HFFc6 (cell line): ENCODE measurements at places on chromosomes 2 and 18. TPM values are rescaled to one million over a fixed set of nuclear protein-coding genes. Genes with fewer than 3 reads are reported as not detected.

The DSG1 gene
- total RNA-seq, result not detected in 3 replicates

The SIGLEC15 gene
- total RNA-seq, result 0.39 and 0.63 TPM in 2 replicates

DNA sequence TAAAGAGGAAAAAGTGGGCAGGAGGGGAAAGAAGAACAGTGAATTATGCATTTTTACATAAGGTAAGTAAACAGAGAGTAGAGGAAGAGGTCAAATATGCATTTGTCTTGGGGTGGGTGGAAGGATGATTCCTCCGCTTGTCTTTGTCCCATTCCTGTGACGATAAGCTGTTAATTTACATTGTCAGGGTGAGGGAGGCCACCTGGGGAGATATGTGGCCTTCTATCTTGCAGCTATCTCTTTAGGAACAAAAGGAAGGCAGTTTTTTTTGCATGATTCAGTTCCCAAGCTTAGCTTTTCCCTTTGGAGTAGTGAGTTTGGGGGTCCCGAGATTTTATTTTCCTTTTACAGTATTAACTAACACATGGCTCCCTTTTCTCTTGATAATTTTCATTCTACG is 2.2 kb upstream of the INPP4A start:
- no peak for DNase-seq

DNA sequence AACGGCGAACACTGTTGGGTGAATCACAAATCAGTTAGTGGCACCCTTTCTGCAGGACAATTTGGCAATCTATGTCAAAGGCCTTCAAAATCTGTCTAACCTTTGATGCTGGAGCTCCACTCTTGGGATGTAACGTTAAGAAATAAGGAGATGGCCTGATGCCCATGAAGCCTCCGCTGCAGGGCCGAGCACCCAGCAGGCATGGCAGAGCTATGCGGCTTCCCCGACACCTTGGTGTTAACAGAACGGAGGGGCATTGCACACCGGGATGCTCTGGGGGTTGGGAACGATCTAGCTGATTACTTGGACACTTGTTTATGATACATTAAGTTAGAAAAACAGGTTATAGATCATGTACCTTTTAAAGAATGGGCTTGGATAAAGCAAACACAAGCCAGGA is 265.3 kb downstream of the HDAC4 start:
- DNase-seq, result no peak

GRCh38 chr2:30315391-30316063 is 84.2 kb downstream of the LBH start:
- no peak for DNase-seq

- no peak for DNase-seq
These were observed 233.7 kb downstream of the CALCRL start for GRCh38 chr2:187214306-187214705.
